ENCODE measurements at places on chromosomes 16 and 17.

GRCh38 chr17:72254808-72255449, 134.1 kb downstream of the SOX9 start:
- DNase-seq = no peak

- DNase-seq = no peak
Measured at GRCh38 chr16:28616636-28617035, 6.8 kb upstream of the SULT1A1 start.

DNA sequence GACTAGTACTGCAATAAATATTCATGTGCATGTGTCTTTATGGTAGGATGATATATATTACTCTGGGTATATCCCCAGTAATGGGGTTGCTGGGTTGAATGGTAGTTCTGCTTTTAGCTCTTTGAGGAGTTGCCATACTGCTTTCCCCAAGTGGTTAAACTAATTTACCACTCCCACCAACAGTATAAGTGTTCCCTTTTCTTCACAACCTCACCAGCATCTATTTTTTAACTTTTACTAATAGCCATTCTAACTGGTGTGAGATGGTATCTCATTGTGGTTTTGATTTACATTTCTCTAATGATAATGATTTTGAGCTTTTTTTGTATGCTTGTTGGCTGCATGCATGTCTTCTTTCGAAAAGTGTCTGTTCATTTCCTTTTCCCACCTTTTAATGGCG, 32.9 kb downstream of the ITGAM start:
- DNase-seq = no peak

DNA sequence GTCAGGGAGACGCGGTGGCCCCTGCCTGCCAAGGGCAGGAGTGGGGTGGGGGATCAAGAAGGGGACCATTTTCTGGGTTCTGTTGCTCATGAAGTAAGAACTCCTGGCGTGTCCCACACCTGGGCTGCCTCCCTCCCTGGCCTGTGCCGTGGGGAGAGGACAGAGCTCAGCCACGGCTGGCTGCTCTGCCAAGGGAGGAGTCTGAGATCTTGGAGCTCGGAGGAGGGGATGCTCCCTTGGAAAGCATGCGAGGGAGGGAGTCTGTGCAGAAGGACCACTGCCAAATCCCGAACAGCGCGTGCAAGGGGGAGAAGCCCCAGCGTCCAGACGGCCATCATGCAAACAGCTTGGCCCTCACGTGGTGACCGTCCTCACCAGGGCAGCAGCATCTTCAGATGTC, 64.2 kb upstream of the ZNF469 start:
- no peak for DNase-seq

GRCh38 chr17:77145612-77146245, 5.0 kb downstream of the SEC14L1 start:
- peak; percentile 25 for DNase-seq

DNA sequence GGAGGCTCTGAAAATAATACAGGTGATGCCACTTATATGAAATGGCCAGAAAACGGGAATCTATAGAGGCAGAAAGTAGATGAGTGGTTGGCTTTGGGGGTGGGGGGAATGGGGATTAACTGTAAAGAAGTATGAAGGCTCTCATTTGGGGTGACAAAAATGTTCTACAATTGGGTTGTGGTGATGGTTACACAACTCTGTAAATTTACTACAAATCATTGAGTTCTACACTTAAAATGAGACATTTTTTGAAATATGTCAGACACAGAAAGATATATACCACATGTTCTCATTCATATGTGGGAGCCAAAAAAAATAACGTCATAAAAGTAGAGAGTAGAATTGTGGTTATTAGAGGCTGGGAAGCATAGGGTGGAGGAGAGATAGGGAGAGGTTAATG, 25.7 kb downstream of the ARHGAP17 start:
- DNase-seq = no peak
